ENCODE measurements at places on chromosomes 1 and 21.

- DNase-seq = peak; percentile 27
Measured at GRCh38 chr1:101388904-101389546, 152.2 kb downstream of the S1PR1 start.

DNA sequence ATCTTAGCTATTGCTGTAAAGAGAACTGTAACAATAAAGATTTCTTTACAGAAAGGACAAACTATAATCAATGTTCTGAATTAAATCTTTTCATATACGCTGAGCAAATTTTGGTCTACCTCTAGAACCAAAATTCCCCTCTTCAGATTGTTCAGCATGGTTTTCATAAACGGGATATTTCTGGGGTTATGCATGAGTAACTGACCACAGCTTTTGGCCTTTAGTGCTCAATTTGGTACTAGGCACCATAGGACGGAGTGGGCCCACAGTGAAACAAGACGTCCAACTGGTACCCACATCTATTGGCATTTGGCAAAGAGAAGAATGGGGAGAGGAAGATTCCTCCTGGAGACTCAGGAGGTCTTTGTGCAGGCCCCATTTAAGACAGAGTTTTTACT is 184.5 kb downstream of the TGFBR3 start:
- peak; percentile 57 for DNase-seq

- peak; percentile 65 for DNase-seq
Measured at GRCh38 chr1:214332946-214333798, 52.2 kb downstream of the SMYD2 start.

DNA sequence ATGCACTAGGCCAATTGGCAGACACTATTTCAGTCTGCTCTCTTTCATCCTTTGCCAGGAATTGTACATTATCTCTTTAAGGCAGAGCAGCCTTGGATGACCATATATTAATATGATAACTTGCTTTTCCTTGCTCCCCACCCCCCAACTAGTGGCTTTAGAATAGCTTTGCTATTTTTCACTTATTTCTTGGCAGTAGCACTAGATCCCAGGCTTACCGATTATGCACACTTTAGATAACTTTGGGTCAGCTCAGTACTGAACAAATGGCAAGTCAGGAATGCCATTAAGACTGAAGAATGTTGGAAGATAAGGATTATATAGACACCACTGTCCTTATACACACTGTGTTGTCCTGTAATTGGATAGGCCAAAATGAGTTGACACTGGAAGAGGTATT is 146.4 kb downstream of the FGGY start:
- no peak for DNase-seq

- peak; percentile 60 for DNase-seq
Measured at GRCh38 chr21:26850116-26850643, 5.0 kb upstream of the ADAMTS1 start.

- no peak for DNase-seq
Measured at GRCh38 chr1:217861658-217862057, 230.5 kb downstream of the SPATA17 start.

DNA sequence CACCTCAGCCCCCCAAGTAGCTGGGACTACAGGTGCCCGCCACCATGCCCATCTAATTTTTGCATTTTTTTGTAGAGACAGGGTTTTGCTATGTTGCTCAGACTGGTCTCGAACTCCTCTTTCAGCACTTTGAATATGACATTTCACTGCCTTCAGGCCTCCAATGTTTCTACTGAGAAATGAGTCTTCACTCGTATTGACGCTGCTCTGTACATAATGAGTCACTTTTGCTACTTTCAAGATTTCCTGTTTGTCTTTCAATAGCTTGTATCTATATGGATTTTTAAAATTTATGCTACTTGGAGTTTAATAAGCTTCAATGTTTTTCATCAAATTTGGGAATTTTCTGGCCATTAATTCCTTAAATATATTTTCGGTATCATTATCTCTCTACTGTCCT is 64.7 kb downstream of the GORAB start:
- no peak for DNase-seq

DNA sequence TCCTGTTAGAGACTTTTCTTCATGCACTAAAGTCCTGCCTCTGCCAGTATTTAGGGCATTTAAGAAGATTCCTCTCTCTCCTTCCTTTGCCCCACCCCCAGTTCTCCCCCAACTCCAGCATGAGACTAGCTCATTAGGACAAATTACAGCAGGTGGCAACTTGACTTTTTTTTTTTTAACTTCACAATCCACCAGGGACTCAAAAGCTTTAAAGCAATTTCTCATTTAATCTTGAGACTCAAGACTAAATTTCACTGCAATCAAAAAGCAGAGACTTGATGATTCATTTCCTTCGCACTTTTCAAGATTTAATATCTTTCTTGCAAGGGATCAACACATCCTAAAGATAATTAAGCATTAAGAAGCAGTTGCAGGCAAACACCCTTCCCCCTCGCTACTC is 74.9 kb downstream of the WLS start:
- no peak for DNase-seq

All from GM23248 (cell line).